A549 (cell line): ENCODE measurements at places on chromosomes 12 and 14.

DNA sequence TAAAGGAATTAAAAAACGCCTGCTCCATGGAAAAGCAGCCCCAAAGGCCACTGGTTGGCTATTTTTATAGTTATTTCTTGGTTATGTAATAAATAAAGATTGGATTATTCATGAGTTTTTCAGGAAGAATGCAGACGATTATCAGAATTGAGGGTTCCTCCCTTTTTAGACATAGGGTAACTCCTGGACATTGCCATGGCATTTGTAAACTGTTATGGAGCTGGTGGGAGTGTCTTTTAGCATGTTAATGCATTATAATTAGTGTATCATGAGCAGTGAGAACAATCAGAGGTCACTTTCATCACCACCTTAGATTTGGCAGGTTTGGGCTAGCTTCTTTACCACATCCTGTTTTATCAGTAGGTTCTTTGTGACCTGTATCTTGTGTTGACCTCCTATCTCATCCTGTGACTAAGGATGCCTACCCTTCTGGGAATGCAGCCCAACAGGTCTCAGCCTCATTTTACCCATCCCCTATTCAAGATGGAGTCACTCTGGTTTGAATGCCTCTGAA lies 728.7 kb downstream of the GALC start:
- no peak for DNase-seq

- DNase-seq = no peak
Observed at GRCh38 chr14:100747736-100748135, 21.0 kb downstream of the DLK1 start.

- no peak for DNase-seq
Observed at GRCh38 chr12:92248977-92249376, 103.3 kb upstream of the BTG1 start.

- no peak for DNase-seq
Observed at GRCh38 chr12:26101763-26102162, 23.1 kb downstream of the BHLHE41 start.

DNA sequence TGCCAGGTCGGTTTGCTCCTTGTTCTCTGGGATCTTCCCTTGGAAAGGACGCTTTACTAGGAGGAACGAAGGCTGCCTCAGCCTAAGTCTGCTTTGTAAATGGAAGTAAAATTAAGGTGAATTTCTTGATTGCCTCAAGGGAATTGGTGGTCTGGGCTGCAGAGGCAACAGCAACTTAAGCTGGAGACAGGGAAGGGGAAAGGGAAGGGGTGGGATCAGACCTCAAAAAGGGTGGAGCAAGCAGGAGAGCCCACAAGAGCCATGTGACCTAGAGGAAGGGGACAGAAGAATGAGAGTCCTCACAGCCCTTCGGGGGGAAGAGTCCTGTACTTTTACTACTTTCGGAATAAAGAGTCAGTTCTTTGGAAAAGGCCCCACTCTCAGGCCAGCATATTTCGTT lies 147.9 kb downstream of the PPM1H start:
- DNase-seq = no peak

- DNase-seq = no peak
Observed at GRCh38 chr12:24839268-24839791, 109.6 kb downstream of the BCAT1 start.

GRCh38 chr14:83566567-83566966 lies 1963.4 kb upstream of the FLRT2 start:
- no peak for DNase-seq

- DNase-seq = no peak
Observed at GRCh38 chr14:67514203-67514607, 18.9 kb upstream of the PLEKHH1 start.

DNA sequence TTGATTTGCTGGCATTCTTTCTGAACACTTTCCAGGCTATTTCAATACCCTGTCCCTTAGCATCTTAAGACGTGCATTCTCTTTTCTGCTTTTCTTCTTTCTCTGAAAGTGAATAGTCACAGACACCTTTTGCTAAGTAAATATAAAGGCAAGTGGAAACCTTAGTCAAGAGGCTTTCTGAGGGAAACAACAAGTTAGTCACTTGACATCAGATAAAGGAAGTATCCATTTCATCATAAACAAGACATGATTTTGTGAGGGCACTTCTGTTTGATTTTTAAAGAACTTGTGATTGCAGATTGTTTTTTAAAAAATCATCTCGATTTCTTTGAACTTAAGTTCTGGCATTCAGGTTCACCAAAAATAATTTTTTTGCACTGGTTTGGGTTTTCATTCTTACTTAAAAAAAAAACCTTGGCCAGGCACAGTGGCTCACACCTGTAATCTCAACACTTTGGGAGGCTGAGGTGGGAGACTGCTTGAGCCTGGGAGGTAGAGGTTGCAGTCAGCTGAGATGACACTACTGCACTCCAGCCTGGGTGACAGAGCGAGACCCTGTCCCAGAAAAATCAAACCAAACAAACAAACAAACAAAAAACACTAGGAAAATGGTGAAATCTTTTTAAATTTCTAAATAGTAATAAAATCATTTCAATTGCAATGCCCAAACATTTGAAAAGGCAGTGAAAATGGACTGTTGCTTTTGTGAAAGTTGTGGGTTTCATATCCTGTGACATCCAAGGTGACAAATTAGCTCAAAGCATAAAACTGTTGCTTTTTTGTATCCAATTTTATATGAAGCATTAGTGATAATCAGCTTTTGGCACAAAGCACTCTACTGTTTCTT lies 8.3 kb upstream of the KLHL42 start:
- no peak for DNase-seq

GRCh38 chr12:110966081-110966760 lies 45.8 kb upstream of the MYL2 start:
- no peak for DNase-seq

GRCh38 chr14:65789363-65789762 lies 376.8 kb downstream of the FUT8 start:
- no peak for DNase-seq

DNA sequence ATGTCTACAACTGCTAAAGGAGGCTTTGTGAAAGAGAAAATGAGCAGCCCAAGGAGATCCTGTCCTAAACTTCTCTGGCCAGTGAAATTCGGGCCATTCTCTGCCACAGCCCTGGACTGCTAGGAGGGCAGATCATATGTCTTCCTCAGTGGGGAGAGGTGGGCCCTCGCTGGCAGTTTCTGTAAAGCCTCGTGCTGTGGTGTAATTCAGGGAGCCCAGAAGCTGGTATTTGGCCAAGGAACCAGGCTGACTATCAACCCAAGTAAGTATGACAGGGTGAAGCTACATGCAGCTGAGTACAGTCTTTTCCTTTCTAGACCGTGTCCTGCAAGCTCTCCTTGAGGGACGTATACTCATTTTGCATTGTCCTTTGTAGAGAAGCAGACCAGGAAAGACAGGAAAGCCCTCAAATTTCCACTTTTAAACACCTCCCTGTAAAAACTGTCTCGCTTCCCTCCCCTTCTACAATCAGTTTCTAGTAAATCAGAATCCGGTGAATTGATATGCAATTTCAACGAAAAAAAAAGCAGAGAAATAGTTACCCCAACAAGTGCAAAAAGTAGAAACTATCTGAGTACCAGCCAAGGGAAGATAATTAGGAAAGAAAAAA lies 106.8 kb downstream of the DAD1 start:
- no peak for DNase-seq

DNA sequence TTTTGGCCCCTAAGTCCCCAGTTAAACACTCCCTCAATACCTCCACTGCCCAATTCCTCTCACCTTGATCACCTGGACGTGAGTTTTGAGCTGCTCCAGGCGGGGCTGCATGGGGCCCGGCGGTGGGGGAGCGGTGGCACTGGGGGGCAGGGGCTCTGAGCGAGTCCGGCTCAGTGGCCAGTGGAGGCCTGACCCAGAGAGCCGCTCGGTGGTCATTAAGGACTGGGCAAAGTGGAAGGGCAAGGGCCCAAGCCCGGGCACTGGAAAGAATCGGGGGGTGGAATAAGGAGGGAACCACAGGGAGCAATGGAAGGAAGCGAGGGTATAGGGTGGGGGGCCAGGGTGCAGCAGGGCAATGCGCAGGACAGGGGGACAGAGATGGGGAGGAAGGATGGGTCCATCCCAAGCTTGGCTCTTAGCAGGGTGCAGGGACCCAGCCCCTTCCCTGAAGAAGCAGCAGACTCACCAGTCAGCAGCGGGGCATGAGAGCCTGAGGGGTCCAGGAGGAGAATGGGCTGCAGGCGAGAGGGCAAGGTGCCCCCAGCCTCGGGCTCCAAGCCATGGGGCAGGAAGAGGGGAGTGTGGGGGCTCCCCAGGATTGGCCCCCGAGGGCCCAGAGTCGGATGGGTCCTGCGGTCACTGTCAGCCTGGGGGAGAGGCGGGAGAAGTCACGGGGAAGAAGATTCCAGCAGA lies 22.2 kb downstream of the SLC48A1 start:
- DNase-seq = no peak

GRCh38 chr14:79021766-79022165 lies 851.6 kb downstream of the NRXN3 start:
- DNase-seq = no peak

GRCh38 chr12:127169321-127170181 lies 1097.4 kb upstream of the TMEM132C start:
- DNase-seq = no peak

GRCh38 chr12:131380220-131380964 lies 330.5 kb upstream of the SFSWAP start:
- DNase-seq = no peak

DNA sequence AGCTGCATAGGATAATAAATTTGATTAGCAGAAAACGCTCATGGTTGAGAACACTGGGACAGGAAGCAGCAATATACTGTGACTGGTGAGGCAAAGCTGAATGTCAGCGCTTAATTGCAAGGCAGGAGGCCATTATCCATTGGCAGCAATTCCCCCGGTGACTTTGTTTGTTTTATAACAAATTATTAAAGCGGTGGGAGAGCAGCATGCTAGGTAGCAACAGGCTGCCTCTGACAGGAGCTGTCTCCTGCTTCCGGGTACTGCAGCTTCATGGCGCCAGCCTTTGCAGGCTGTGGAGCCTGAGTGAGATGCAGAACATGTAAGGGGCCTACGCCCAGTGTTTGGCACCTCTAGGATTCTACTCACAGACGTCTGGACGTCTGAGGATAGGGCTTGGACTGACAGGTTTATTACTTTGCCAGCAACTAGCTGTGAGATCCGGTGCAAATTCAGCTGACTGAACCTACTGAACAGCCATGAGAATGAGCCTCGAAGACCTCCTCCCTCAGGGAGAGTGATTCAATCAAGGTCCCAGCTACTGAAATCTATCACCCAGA lies 82.1 kb upstream of the SSTR1 start:
- no peak for DNase-seq

DNA sequence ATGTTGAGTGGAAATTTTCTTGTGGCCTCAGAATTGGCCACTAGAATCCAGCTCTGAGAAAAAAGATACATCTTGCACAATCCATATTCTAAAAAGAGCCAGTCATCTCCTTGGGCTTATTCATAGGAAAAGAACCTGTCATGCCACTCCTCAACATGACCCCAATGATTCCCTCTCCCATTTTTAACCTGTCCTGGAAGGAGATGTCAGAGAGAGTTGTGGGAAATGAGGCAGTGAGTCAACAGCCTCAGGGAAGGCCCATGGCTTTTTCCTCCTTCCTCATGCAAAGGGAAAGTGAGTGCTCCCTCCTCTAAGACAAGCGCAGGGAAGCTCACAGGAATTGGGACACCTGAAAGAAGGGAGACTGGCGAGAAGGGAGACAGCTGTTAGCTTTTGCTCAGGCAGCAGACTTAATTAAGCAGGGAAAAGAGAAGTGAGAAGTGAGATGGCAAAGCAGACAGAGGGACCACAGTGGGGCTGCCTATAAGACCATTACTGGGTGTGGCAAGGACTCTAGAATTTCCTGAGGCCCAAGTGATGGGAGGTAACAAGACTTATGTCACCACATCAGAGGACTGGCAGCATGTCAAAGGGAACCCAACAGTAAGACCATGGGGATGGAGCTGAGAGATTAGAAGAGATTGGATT lies 10.2 kb upstream of the DHRS7 start:
- no peak for DNase-seq

- DNase-seq = no peak
Observed at GRCh38 chr12:53205747-53206419, 1.2 kb downstream of the ITGB7 start.

DNA sequence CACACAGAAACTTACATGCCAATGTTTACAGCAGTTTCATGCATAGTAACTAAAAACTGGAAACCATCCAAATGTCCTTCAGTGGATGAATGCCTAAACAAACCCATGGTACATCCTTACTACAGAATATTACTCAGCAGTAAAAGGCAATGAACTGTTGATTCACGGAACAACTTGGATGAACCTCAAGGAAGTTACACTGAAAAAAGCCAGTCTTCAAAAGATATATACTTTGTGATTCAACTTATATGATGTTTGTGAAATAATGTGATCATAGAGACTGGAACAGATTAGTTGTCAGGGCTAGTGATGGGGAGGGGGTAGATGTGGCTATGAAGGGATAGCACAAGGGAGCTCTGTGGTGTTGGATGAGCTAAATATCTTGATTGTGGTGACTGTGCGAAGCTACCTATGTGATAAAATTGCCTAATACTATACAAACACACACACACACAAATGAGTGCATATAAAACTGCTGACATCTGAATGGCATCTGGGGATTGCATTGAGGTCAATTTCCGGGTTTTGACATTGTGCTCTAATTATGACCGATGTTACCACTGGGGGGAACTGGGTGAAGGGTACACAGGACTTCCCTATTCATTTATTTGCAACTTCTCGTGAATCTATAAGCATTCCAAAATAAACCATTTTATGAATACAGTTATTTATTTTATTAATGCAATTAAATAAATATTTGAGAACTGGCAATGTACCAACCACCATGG lies 94.3 kb downstream of the RIN3 start:
- no peak for DNase-seq

GRCh38 chr12:668090-668481 lies 4.8 kb upstream of the NINJ2 start:
- DNase-seq = no peak

DNA sequence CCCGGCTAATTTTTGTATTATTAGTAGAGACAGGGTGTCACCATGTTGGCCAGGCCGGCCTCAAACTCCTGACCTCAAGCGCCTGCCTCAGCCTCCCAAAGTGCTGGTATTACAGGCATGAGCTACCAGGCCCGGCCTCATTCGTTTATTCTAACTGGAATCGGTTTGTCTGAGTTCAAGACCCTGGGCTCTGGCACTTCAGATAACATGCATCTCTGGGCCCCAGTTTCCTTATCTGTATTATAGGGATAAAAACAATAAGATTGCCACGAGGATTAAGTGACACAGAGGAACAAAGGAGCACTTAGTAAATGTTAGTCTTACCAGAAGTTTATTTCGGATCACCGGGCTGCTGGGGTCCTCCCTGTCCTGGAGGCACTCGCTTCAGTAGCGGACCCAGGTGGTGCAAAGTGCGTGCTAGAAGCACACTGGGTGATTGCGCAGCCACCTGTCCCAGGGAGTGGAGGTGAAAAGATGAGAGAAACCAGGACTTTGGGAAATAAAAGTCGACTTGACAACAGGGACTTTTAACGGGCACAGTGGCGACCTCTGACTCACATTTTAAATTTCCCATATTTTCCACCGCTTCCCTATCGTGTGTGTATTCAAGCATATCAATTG lies 37.5 kb downstream of the ACACB start:
- DNase-seq = peak; percentile 23

GRCh38 chr12:129659961-129660622 lies 243.7 kb downstream of the TMEM132D start:
- no peak for DNase-seq

- no peak for DNase-seq
Observed at GRCh38 chr12:28539691-28540323, 349.6 kb downstream of the CCDC91 start.

GRCh38 chr12:98275131-98275475 lies 240.3 kb upstream of the TMPO start:
- DNase-seq = no peak
